ENCODE measurements at places on chromosomes 7 and 10. TPM values are rescaled to one million over a fixed set of nuclear protein-coding genes. Genes with fewer than 3 reads are reported as not detected.

- H3K27me3 ChIP-seq, result no peaks in the 10 kb centered on the region
- no peaks in the 10 kb centered on the region for H3K4me1 ChIP-seq
- no peaks in the 10 kb centered on the region for H3K36me3 ChIP-seq
- no peak overlapping the region for H3K4me3 ChIP-seq
- DNase-seq, result no peak
- no peak overlapping the region for H3K27ac ChIP-seq
Measured at GRCh38 chr7:81361769-81362312, 408.0 kb downstream of the HGF start.

DNA sequence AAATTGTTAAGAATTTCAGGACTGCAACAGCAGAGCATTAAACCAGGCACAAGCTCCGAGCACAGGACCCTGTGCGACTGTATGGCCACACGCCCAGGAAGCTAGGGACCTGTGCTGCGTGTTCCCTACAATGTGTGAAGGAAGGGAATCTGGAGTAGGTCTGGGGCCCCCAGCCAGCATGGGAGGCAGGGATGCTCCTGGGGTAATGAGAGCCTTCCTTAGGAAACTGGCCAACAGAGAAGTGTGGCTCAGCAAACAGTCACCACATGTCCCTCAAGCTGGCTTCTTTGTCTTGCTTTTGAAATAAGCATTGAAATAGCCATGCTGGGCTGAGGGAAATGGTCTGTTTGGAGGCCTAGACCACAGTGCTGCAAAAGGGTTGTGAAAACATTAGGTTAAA lies 8.2 kb downstream of the BLNK start:
- no peaks in the 10 kb centered on the region for H3K36me3 ChIP-seq
- no peak overlapping the region for H3K27ac ChIP-seq
- DNase-seq, result no peak
- no peaks in the 10 kb centered on the region for H3K27me3 ChIP-seq

DNA sequence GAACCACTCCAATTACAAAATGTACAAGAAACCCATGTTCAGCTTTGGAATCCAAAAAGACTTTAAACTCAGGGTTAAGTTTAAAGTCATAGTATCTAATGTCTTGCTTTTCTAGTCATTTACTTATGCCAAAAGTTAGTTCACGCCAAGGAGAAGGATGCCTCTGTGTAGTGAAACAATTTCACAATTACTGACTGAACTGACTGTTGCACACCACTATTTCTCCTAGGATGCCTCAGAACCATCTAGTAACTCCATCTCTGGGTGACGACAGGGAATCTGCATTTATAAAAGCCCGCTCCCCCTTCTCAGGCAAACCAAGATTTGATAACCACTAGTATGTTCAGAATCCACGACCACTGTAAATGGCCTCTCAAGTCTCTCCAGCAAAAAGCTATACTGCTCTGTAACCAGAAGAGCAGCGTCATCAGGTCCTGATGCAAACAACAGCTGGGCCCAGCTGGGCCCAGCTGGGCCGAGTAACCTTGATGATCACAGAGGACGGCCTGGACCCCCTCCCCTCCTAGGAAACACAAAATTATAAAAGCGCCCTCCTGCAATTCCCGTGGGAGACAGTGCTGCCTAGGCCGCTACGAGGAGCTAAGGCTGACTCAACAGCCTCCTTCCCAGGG lies 680 bp upstream of the ADO start:
- DNase-seq, result no peak
- H3K27ac ChIP-seq, result peak overlapping the region; percentile 97
- no peaks in the 10 kb centered on the region for H3K27me3 ChIP-seq
- H3K4me3 ChIP-seq, result peak overlapping the region; percentile 76
- H3K36me3 ChIP-seq, result peaks cover 3% of the 10 kb centered on the region
- H3K4me1 ChIP-seq, result peaks cover 34% of the 10 kb centered on the region

DNA sequence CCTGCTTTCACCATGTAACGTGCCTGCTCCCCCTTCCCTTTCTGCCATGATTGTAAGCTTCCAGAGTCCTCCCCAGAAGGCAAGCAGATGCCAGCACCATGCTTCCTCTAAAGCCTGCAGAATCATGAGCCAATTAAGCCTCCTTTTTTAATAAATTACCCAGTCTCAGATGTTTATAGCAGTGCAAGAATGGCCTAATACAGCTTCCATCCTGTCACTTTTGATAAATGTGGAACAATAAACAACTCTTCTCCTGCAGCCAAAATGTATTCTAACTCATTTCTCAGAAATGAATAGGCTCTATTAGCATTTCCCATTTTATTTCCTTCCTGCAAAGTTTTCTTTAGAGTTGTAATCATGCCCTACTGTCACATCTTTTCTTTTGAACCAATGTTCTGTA lies 43.4 kb downstream of the C7orf25 start:
- H3K27ac ChIP-seq, result no peak overlapping the region
- H3K27me3 ChIP-seq, result no peaks in the 10 kb centered on the region
- no peaks in the 10 kb centered on the region for H3K36me3 ChIP-seq

The SPACDR gene
- 4.7 TPM for polyA plus RNA-seq

The PDZD7 gene
- 0.73 TPM for polyA plus RNA-seq
